ENCODE measurements at places on chromosomes 3 and 15.

DNA sequence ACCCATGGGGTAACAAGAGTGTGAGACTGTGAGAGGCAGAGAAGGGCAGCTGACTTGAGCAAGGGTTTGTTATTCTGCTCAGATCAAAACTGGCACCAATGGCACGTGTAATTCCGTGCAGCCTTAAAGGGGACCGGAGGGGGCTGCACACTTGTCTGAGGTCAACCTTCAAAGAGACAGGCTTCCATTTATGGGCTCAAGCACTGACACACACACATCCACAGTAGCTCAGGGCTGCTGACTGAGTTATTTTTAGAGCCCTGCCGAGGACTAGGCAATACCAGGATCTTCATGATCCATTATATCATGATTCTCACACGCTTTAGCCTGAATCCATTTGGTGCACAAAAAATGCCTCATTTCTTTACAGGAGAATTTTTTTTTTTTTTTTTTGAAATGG lies 20.6 kb upstream of the SPTBN5 start:
- no peaks in the 10 kb centered on the region for H3K27me3 ChIP-seq
- no peak overlapping the region for H3K4me3 ChIP-seq
- no peak for DNase-seq
- H3K36me3 ChIP-seq = peaks cover 9% of the 10 kb centered on the region

DNA sequence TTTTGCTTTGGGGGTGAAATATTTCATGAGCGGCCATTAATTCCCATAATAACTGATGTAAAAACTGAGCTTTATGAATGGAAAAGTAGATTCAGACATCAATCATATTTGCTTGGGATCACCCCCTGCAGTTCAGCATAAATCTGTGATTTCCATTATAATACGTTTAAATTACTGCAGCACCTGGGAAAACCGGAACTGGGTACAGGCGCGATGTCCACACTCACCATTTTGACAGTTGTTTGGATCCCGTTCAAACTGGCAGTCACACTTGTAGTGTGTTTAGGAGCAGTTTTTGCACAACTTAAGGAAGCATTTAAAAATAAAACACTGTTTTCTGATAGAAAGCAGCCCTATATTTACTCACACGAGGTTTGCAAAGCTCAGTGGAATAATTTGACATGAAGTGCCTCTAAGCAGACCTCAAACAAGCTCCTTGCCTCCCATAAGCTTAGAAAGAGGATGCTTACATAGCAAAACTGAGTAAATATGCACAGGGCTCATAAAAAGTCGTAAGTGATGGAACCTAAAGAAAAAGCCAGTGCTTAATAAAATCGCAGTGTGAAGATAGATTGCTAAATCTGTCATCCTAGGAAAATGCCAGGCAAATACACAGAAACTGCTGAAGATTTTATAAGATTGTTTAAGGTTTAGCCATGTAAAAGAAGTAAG lies 377.6 kb downstream of the PTPRG start:
- no peak overlapping the region for H3K4me3 ChIP-seq
- H3K27me3 ChIP-seq = no peaks in the 10 kb centered on the region
- no peaks in the 10 kb centered on the region for H3K36me3 ChIP-seq
- no peak overlapping the region for H3K27ac ChIP-seq

GRCh38 chr3:191382661-191383060 lies 52.3 kb upstream of the UTS2B start:
- no peak overlapping the region for H3K4me3 ChIP-seq
- no peak for DNase-seq
- no peak overlapping the region for H3K27ac ChIP-seq
- no peaks in the 10 kb centered on the region for H3K27me3 ChIP-seq

DNA sequence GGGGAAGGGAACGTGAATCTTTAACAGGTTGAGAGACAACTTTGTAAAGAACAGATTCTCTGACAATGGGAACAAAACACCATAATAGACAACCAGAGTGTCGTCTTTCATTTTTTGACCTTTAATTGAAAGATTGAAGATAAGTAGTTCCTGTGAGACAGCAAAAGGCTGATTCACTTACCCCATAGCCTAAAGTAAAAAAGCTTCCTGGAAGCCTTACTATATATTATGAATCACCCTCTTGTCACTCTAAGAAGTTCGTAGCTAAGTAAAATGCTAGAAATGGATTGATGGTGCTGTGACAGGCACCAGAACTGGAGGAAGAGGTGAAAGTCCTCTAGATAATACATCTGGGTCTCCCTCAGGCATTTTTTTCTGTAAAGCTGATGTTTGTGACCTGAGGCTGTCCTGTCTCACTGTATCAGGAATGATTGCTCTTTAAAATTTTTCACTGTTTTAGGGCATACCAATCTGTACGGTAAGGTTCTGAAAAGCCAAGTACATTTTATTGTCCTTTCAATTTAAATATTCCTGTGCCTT lies 824.6 kb upstream of the SEMA6D start:
- no peak overlapping the region for H3K4me3 ChIP-seq
- H3K36me3 ChIP-seq = no peaks in the 10 kb centered on the region
- H3K27me3 ChIP-seq = no peaks in the 10 kb centered on the region
- no peak overlapping the region for H3K27ac ChIP-seq

DNA sequence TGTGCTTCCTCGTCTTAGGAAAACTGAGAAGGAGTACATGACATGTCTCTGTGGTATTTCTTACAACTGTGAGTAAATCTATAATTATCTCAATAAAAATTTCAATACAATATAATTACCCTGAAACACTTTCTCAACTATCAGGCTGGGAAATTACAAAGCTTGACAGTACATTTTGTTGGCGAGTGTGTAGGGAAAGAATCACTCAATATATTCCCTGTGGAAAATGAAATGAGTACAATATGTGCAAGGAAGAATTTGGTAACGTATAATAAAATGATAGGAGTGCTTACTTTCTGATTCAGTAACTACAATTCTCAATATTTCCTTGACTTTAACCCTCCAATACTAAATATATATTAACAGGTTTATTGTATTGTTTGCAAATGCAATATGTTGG lies 818.2 kb upstream of the CADM2 start:
- H3K4me1 ChIP-seq = no peaks in the 10 kb centered on the region
- H3K27ac ChIP-seq = no peak overlapping the region
- no peak overlapping the region for H3K4me3 ChIP-seq
- no peaks in the 10 kb centered on the region for H3K27me3 ChIP-seq

DNA sequence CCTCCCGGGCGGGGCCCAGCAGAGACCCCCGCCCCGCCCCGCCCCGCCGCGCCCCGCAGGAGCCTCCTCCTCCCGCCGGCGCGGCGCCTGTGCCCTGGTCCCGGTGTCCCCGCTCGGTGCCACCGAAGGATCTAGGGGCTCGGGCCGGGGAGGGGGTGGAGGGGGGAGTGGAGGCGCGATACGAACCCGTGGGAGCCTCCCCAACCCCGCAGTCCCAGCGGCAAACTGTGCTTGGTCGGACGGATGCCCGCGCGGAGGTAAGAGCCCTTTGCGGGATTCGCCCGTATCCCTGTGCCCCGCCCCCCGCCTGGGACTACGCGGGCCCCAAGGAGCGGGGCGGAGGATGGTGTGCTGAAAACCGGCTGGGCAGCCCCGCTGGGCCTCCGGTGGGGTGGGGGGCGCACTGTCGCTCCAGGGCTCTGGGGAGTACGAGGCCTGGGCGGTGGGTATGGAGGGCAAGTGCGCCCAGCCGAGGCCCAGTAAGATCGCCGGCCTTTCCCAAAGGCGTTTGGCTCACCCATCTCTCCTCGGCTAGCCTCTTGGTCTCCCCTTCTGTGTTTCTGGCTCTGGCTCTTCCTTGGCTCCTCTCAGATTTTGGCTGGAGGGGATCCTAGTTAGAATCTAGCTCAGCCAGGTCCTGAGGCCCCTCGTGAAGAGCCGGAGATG lies 65.6 kb upstream of the POLG start:
- H3K27ac ChIP-seq = no peak overlapping the region
- peaks cover 24% of the 10 kb centered on the region for H3K4me1 ChIP-seq
- 0 out of 2 replicates have a peak overlapping the region, but pooled peaks have one; percentile 28 for H3K4me3 ChIP-seq
- H3K27me3 ChIP-seq = peaks cover 95% of the 10 kb centered on the region
- no peak for DNase-seq
- H3K36me3 ChIP-seq = no peaks in the 10 kb centered on the region

GRCh38 chr3:47874438-47874837 lies 71.5 kb downstream of the DHX30 start:
- peaks cover 3% of the 10 kb centered on the region for H3K4me1 ChIP-seq
- no peak overlapping the region for H3K27ac ChIP-seq
- no peaks in the 10 kb centered on the region for H3K27me3 ChIP-seq
- no peak for DNase-seq

GRCh38 chr15:33104212-33104611 lies 90.3 kb downstream of the FMN1 start:
- no peaks in the 10 kb centered on the region for H3K4me1 ChIP-seq
- no peaks in the 10 kb centered on the region for H3K27me3 ChIP-seq
